ENCODE measurements at places on chromosomes 6 and 20. TPM values are rescaled to one million over a fixed set of nuclear protein-coding genes. Genes with fewer than 3 reads are reported as not detected.

TSHZ2 gene
- total RNA-seq = 8.5 TPM

FOXQ1 gene
- total RNA-seq = not detected

DNA sequence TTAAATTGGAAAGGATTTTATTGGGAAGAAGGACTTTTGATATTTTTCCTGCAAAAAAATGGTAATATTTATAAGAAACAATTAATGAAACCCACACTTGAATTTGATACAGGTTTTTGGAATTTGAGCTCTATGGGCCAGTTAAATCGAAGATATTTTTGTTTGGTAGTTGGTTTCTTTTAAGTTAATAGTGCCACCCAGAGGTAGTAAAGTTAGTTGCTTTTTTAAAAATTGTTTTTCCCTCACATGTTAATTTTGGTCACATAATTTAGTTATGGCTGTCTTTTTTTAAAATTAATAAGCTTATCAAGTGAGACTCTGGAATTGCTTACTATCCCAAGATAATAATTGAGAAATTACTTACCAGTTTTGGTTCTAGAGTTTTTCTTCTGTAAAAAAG, 7.1 kb downstream of the PRIM2 start:
- no peak for DNase-seq

GRCh38 chr6:118588626-118589025, 40.5 kb downstream of the PLN start:
- no peak for DNase-seq

GRCh38 chr6:12288914-12289313, 1.2 kb upstream of the EDN1 start:
- DNase-seq = no peak

DNA sequence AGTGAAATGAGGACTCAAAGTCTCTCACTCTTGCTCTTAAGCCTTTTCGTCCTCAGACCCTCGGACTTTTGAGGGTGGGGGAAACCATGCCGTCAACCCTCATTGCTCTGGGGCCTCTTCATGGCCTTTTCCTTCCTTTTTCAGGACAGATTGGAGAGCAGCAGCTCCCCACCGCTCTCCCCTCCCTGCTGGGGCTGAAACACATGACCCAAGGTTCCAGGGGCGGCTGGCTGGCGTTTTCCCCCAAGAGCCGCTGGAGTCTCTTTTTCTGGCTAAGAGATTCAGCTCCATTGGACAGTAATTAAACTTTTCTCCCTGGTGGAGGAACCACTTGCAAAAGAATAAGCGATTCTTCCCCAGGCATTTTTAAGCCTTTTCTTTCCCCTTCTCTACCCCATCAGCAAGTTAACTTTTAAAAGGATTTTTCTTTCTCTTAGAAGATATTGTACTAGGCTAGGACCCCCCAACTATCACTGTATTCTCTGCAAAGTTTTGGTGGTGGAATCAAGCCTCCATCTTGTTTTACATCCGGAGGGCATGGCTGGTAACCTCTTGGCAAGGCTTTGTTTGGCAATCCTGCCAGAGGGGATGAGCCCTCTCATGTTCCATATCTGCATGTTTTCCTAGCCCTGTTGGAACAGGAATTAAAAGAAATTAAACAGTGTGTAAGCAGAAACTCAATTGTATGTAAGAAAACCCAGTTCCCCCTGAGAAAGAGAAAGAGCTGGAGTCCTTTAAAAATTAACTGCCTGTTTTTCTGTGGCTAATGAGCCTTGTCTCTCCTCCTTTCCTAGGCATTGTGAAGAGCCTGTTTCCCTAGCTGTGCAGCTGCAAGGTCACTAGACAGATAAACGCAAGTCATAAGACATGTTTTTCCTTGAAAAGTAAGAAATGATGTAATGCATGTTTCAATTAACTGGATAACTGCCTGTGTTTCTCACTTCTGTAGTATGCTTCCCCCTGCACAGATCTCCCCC, 100.8 kb upstream of the GPR6 start:
- DNase-seq = no peak

TMEM244 gene
- not detected for total RNA-seq

DNA sequence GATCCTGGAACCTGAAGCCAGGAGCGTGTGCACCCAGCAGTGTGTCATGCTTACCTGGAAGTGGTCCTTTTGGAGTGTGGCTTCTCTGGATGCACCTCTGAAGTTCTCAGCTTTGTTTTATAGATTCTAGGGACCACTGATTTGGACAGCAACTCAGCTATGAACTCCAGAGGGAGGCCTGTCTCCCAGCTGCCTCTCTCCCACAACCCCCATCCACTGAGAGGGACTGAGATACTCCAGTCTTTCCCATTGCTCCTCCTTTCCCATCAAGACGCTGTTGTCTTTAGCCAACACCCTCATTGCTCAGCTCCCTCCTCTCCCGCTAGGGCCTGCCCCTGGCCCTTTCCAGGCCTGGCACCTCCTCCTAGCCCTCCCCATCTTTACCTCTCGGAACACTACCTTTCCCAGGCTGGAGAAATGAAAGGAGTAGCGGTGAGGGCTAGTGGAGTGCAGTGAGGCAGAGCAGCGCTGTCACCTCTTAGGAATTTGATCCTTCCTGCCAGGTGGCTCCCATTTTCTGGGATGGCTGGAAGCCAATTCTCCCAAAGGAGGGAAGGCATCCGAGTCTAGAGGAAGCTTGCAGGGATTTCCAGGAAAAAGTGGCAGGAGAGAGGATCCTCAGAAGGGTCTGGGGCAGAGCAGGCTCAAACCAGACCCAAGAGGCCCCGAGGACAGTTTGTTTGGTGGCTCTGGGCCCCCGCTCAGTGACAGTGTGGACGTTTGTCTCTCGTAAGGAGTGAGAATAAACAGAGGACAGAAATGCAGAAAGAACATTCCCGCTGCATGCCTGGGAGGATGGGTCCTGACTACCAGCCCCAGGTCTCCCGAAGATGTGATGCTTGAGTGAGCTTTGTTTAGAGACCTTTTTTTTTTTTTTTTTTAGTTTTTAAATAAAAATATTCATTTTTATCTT, at the start of gene LRRN4:
TSS of gene LRRN4 (minus strand) at position 285 of the 913 bp plus-strand sequence. CDS start 1,261 bp downstream, outside the sequence.
- DNase-seq = no peak

GRCh38 chr6:5599127-5599526, 337.8 kb downstream of the FARS2 start:
- no peak for DNase-seq

PDE10A gene
- 26.2 TPM for total RNA-seq

GRCh38 chr20:10216146-10216791, 2.4 kb upstream of the SNAP25 start:
- DNase-seq = no peak

DNA sequence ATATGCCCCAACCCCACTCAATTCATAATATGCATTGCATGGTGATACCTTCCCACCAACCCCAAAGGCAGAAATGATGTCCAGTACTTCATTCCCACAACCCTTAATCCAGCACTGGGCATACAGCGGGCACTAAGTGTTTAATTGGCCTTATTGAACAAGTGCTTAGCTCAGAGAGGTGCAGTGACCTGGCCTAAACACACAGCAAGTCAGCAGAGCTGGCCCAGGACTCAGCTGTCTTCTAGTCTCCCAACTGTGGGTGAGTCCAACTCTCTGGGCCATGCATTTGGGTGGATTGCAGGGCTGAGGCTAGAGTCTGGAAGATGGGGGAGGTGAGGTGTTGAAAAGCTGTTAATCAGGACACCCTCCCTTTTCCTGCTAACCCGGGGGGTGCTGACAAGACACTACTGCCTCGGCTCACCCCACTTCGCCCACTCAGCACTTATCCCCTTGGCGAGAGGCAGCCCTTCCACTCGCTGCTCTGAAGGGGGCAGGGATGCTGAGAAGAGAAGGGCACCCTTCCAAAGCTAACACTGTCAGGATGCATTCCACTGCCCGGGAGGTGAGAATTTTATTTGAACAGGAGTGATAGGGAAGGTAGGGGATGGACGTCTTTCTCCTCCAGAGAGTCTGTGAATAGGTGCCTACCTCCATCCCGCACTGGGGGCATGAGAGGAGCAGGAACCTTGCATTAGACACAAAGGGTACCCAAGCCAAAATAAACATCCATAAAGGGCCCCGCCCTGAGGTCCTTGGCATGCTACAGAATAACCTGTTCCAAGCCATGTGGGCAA, 14.2 kb downstream of the KCNK5 start:
- no peak for DNase-seq

TBXT gene
- not detected for total RNA-seq

ERMARD gene
- 24.2 TPM for total RNA-seq

DNA sequence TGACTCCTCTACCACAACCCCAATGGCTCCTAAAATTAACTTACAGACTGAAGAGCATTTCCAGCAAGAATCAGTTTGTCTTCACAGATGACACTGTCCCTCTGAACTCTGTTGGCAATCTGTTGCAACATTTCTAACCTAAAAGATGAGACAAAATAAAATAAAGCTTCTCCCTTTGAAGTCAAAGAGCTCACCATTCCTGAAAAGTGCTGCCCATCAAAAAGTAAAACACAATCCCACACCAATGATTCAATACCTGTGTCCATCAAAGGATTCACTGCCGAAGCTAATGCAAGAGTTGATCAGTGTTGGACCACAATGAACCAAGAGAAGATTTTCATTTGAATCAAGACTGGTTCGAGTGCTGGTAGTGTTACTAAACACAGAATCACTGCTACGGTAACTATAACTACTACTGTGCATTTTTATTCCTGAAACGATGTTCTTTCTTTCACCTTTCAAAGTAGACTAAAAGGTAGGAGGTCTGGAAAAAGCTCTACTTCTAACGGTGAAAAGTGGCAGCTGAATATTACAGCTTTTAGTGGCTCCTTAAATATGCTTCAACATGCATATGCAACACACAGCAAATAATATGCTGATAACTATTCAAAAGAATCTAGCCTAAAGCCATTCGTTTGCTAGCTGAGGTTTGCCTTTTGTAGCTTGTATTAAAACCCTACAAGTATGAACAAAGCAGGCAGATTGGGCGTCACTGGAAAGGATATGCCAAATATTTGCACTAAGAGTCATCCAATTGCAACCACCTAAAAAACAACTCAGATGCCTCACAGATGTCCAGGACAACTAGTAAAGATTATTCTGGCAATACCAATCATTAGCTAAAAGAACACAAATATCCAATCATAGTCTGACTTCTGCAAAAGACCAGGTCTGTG, at the start of gene DST:
TSS of gene DST (minus strand) at position 524 of the 896 bp plus-strand sequence.
- DNase-seq = no peak

NKX2-4 gene
- total RNA-seq = not detected
